ENCODE measurements at places on chromosomes 3 and 15.

- no peak for DNase-seq
These were observed 100.6 kb downstream of the IL1RAP start for GRCh38 chr3:190614226-190615059.

GRCh38 chr3:62727536-62727935 lies 147.7 kb downstream of the CADPS start:
- no peak for DNase-seq

DNA sequence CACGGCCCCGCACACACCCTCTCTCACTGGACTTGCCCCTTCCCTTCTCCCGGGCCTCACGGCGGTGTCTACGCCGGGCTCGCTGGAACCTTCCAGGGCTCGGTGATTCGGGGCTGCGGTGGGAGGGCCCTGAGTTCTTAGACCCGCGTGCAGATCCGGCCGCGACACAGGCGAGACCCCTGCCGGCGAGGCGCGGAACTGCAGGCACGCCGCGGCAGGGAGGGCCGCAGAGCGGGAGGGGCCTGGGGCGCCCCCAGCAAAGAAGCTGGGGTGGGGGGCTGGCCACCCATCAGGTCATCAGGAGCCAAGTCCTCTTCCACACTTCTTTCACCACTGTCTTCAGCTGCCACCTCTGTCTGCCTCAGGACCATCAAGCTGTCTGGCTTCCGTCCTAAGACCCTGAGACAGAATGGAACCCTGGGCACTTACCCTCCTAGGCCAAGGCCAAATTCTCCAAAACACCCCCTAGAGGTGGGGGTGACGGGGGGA lies 164.5 kb downstream of the XXYLT1 start:
- DNase-seq: peak; percentile 36

- DNase-seq: no peak
These were observed 49.9 kb upstream of the NEDD4 start for GRCh38 chr15:56042982-56043980.

- DNase-seq: no peak
These were observed 131.2 kb downstream of the CD47 start for GRCh38 chr3:107959550-107960154.

GRCh38 chr3:39124876-39125840 lies 17.7 kb downstream of the TTC21A start:
- no peak for DNase-seq

Data from stimulated activated CD8-positive, alpha-beta memory T cell treated with anti-CD3 and anti-CD28 coated beads, Interleukin-4, amount 100 ng/mL, for 1 hour (primary cell).